ENCODE measurements at places on chromosomes 5 and 9. TPM values are rescaled to one million over a fixed set of nuclear protein-coding genes. Genes with fewer than 3 reads are reported as not detected.
A peak's percentile ranks its signal among the peaks of the same experiment; 100 is the strongest.

DNA sequence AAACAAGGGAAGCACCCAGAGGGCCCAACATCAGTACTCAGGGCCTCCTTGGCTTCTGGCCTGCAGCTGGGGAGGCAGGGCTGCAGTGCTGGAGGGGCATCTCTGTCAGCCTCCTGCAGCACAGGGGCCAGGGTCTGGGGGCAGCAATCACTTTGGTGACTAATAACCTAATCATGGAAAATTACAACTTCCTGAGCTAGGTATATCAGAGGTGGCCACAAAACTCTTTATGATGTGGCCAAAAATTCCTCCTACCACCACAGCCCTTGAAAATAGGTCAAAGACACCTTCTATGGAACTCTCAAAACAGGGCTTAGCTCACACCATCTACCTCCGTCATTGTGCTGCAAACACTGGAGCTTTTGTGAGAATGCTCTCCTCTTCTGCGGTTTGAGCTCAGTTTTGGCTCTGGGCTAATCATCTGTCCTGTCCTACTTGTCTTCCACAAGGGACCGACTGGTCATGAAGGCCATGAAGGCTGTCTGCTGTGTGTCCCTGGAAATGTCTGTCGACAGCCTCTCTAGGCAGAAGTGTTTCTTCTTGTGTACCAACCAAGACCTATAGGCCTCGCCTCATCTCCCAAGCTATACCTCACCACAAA is 28.6 kb downstream of the CSF2 start:
- no peak for DNase-seq

IFNB1 gene
- total RNA-seq: not detected

DNA sequence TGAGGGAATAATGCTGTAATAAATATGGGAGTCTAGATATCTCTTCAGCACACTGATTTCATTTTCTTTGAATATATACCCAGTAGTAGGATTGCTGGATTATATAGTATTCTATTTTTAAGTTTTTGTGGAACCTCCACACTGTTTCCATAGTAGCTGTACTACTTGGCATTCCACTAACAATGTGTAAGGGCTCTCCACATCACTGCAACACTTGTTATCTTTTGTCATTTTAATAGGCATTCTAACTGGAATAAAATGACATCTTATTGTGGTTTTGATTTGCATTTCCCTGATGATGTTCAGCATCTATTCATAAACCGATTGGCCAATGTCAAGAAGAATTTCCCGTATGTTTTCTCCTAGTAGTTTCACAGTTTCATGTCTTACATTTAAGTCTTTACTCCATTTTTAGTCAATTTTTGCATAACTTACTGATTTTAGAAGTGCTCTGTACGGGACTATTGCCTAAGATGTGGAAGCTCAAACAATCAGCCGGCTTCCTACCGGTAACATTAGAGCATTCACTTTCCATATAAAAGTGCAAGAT is 1078.8 kb downstream of the TAF11L14 start:
- no peak for DNase-seq

DNA sequence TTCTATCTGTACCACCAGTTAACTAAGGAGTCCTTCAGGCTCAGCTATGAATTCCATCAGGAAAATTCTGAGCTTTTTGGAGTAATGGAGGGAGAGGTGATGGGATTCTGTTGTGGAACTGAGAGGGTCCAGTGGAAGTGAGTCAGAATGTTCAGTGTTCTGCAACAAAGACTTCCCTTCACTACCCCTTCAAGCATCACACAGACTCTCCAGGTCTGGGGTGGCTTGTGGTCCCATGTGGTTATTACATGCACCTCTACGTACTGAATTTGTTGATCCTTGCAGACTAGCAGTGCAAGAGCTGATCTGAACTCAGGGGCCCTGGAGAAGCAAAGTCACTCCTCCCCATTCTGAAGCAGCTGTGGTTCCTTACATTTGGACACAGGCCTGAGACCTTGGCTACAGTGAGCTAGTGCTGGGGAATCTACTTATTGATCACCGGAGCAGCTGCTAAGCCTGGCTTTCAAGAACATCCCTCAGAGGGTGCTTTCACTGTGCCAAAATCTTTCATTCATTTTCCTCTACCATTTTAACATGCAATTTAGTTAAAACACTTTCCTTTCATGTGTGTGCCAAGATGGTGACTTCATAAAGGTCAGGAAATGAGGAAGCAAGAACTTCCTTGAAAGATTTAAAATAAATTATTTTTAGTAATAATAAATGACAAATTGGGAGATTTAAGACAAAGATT is 75.0 kb upstream of the TNC start:
- DNase-seq: peak; percentile 47

MAMDC4 gene
- 2.5 TPM for total RNA-seq

- no peak for DNase-seq
Observed at GRCh38 chr9:112218908-112219307, 43.8 kb upstream of the SUSD1 start.

DNA sequence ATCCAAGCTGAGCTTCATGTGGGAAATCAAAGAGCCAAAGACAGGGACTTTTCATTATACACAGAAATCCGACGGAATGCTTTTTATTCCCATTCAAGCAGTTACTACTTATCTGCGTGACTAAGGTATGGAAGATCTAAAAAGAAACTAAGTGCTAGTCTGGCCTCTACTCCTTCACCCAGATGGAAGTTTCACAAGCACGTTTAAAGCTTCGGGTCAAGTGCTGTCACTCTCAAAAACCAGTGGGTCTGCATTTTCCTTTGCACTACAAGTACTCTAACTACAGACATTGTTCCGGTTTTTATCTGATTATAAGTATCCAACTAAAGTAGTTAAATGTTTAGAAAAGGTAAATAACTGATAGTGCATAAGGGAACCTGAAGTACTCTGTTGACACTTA is 13.7 kb upstream of the MTAP start:
- DNase-seq: no peak

- no peak for DNase-seq
Observed at GRCh38 chr9:16022228-16022627, 469.4 kb downstream of the CCDC171 start.

GRCh38 chr5:108028883-108029282 is 353.0 kb downstream of the FBXL17 start:
- no peak for DNase-seq

DNA sequence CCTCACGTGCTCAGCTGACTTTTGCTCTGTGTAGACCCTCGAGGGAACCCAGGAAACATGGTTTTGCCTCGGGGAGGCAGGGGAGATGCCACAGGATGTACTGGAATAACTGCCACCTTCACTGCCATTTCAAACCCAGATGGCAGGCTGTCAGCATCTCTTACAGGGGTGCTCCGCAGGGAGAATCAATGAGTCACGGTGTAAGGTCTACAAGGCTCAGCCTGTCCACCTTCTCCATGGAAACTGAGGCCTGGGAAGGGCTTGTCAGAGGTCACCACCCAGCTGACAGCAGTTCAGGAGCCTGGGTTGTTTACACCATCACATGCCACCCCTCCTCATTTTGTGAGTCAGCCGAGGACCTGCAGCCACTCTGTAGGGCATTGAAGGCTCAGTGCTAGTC is 30.8 kb downstream of the DAB2IP start:
- no peak for DNase-seq

IL4 gene
- total RNA-seq: not detected

- no peak for DNase-seq
Observed at GRCh38 chr5:62341783-62342475, 35.9 kb downstream of the KIF2A start.

SVEP1 gene
- total RNA-seq: 44.6 TPM

GRCh38 chr9:108073823-108074222 is 584.3 kb upstream of the KLF4 start:
- no peak for DNase-seq

- DNase-seq: no peak
Observed at GRCh38 chr5:41629897-41630296, 119.5 kb upstream of the PLCXD3 start.

Measured in skin of body (tissue), 3 donors.